ENCODE measurements at places on chromosomes 13 and 19.
A peak's percentile ranks its signal among the peaks of the same experiment; 100 is the strongest.

- no peak for DNase-seq
These were observed 29.5 kb upstream of the SACS start for GRCh38 chr13:23462815-23463559.

- peak; percentile 34 for DNase-seq
These were observed 73.6 kb upstream of the ATP12A start for GRCh38 chr13:24606486-24607170.

DNA sequence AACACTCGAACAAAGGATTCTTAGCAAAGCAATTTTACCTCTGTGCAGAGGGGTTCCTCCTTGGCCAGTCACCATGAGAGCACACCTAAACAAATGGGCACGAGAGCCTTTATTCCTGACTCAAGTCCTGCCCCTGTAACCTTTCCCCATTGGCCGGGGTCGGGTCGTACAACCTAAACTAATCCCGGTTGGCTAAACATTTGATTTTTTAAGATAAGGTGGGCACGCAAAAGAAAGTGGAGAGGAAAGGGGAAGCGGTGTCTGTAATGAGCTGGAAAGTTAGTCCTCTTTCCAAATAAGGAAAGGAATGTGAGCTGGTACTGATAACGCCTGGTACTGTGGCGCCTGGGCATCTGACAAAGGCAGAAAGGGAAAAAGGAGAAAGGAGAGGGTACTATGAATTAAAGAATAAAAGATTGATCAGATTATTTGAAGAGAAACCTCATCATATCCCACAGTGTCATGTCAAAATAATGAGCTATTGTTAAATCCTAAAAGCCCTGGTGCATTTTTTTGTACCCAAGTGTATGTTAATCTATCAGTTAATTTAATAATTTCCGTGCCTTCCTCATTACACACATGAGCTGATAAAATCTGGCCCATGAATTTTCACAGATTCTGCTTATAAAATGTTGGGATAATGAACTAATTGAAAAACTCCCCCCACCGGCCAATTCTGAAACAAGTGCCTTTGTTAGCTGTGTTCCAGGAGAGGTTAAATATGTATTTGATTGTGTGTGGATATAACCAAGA lies 335.7 kb downstream of the RFC3 start:
- DNase-seq, result no peak

GRCh38 chr13:50708461-50708860 lies 135.0 kb downstream of the DLEU7 start:
- DNase-seq, result no peak

- no peak for DNase-seq
These were observed 44.2 kb upstream of the HOMER3 start for GRCh38 chr19:18985257-18985656.
